ENCODE measurements at places on chromosomes 16 and 17. TPM values are rescaled to one million over a fixed set of nuclear protein-coding genes. Genes with fewer than 3 reads are reported as not detected.

SNAI3 gene
- total RNA-seq: not detected

ZBTB4 gene
- 14.2 TPM for total RNA-seq

UBTF gene
- total RNA-seq: 63.9 TPM

TPPP3 gene
- not detected for total RNA-seq

STAC2 gene
- not detected for total RNA-seq

ZKSCAN2 gene
- 1.9 TPM for total RNA-seq

MYL4 gene
- 1.6 TPM for total RNA-seq

ACSM2A gene
- 0.16 TPM for total RNA-seq

CPHXL2 gene
- total RNA-seq: not detected

FOXL1 gene
- total RNA-seq: 0.81 TPM

RARA gene
- 5.0 TPM for total RNA-seq

RAC3 gene
- 13.1 TPM for total RNA-seq

CHST5 gene
- total RNA-seq: 0.19 TPM

CLEC10A gene
- total RNA-seq: not detected

CDH11 gene
- total RNA-seq: 15.4 TPM

ATP1B2 gene
- total RNA-seq: not detected

Measured in bladder microvascular endothelial cell (primary cell).